GM12892 (cell line): ENCODE measurements at places on chromosomes 4 and X.

GRCh38 chr4:94537921-94538628 lies 86.3 kb downstream of the PDLIM5 start:
- DNase-seq: no peak

GRCh38 chrX:110000847-110001713 lies 1.8 kb upstream of the TMEM164 start:
- no peak for DNase-seq

DNA sequence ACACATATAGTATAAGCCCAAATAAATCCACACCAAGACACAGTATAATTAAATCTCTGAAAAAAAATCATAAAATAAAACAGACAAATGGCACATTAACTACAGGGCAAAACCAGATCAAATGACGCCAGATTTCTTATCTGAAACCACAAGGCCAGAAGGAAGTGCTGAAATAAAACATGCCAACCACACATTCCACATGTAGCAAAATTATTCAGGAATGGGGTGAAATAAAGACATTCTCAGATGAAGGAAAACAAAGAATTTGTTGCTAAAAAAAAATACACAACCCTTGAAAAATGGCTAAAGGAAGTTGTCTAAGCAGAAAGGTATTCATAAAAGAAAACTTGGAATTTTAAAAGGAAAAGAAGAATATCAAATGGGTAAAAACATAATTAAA lies 4.5 kb upstream of the DCAF12L1 start:
- DNase-seq: no peak

DNA sequence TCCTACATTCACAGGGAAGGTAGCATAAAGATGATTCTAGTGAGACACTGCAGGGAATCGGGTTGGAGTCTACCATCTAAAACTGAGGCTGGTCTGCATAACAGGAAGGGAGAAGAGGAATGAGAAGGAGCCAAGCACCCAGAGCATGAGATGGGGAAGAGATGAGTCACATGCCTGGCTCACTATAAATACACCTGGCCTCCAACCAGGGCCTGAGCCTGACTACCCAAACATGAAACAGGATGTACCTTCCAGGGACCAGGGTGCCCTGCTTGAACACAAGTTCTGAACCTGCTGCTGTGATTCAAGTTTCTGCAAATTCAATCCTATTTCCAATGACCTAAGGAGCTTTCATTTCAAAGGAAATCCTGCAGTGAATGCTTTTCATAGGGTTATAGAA lies 24.9 kb downstream of the CD99L2 start:
- DNase-seq: no peak

- no peak for DNase-seq
Observed at GRCh38 chrX:102627640-102628039, 23.6 kb upstream of the GPRASP1 start.

DNA sequence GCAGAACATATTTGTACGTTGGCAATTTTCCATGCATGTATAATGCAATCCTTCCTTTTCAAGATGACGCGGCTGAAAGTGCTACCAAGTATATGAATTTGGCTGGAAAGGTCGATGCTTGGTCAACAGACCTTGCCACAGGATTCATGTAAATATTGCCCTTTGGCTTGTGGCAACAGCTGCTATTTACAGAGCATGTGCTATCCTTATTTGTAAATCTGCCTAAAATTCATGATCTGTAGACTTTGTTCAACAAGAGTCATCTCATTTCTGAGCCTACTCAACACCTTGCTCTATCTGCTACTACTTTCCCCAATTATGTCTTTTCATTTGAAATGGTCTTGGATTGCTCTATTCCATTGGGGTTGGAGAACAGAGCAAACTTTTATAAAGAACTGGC lies 1.9 kb upstream of the SMARCA1 start:
- no peak for DNase-seq

DNA sequence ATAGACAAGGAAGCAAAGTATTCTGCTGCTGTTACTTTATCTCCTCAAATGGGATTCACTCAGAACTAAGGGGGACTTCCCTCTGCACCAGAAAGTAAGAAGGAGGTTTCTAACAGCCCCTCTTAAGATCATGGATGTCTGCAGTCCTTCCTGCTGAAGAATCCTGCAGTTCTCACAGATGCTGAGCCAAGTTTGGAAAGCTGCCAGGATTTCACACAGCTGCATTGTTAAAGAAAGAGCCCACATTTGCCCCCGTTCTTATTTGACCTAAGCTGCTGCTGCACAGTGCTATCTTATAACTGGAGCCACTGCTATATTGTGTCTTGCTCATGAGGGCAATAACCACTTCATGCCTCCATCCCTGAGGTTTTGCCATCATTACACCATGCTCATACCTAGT lies 81.1 kb downstream of the FAAH2 start:
- no peak for DNase-seq

- no peak for DNase-seq
Observed at GRCh38 chrX:120023259-120023658, 54.2 kb downstream of the RHOXF2B start.

- no peak for DNase-seq
Observed at GRCh38 chr4:5098176-5098575, 46.9 kb downstream of the STK32B start.
